ENCODE measurements at places on chromosomes 6 and 20. TPM values are rescaled to one million over a fixed set of nuclear protein-coding genes. Genes with fewer than 3 reads are reported as not detected.

GRCh38 chr20:6882561-6883291 lies 115.2 kb downstream of the BMP2 start:
- peak; percentile 64 for DNase-seq

DNA sequence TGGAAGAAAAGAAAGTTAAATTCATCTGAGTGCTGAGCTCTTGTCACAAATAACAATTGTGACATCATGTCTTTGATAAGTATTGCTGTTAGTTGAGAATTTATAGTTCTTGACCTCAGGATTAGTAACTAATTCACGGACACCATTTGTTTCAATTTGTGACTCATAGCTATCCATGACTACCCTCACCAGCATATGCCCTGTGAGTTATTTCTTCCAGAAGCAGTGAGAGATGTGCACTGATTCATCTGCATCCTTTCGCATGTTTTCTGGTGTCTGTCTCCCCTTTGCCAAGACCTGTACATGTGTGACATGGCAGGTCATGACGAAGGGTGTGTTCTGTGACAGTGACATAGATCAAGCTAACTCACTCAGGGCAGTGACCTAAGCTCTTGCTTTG lies 86.9 kb downstream of the SOBP start:
- DNase-seq, result no peak

DNA sequence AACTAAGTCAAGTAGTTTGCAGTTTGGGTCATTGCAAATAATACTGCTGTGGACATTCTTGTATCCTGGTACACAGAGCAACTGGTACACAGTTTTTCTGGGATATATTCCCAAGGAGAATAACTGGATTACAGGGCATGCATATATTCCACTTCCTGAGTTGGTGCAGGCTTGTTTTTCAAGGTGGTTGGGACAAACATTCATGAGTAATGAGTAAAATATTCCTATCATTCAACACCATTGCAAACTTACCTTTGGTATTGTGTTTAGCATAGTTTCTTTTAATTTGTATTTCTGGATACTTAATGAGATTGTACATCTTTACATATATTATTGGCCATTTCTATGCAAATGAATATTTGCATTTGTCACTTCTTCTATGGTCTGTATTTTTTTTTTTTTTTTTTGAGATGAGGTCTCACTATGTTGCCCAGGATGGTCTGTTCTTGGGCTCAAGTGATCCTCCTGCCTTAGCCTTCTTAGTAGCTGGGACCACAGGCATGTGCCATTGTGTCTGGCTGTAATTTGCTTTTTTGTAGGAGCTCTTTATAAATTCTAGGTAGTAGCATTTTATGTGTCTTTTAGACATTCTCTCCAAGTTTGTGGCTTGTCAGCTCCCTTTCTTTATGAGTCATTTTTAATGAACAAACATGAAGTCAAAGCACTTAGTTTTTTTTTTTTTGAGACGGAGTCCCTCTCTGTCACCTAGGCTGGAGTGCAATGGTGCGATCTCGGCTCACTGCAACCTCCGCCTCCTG lies 158.7 kb downstream of the SOX4 start:
- no peak for DNase-seq

- no peak for DNase-seq
Observed at GRCh38 chr6:111658462-111659154, 52.9 kb upstream of the TRAF3IP2 start.

DNA sequence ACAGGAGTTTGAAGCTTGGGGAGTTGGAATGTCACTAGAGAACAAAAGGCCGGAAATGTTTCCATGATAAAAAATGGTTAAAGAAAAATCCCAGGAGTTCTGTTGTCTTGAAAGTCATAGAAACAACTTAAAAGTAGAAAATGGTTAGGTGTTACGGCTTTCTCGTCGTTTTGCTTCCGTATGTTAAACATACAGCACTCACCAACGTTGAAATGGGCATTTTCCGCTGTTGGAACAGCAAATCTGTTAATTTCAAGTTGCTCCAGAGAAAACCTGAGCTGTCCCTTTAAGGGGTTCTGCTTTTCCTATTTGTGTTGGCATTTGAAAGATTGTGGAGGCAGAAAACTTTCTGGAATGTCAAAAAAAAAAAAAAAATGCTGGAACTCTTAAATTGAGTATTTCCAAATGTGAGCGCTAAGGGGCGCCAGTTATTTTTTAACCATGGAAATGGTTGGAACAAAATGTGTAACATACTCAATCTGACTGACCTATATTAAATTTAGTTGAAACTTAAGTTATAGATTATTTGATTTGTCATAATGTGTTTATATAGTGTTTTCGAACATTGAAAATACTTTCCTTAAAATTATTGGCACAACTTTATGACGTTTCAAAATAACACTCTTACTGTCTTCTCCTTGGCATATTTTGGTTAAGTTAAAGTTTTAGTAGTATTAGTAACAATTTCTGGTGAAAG lies 2.2 kb downstream of the QKI start:
- no peak for DNase-seq

- DNase-seq, result no peak
Observed at GRCh38 chr20:36997121-36997520, 45.6 kb upstream of the SAMHD1 start.

DNA sequence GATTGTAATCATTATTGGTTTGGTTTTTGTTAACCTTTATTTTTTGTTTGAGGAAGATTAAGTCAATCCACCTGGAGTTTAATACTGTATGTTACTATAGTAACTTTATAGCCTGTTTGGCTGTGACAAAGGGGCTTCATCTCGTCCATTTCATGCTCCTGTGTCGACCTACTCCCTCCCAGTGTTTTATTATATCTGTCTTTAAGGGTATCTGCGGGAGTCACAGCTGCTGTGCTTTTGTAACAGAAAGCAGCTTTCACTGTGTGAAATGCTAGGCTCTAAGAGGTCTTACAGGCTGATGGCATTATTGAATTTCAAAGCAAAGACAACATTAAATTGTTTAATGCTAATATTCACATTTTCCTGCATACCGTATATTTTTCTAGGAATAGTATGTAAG lies 698.0 kb upstream of the POU3F2 start:
- DNase-seq, result no peak

GRCh38 chr6:106520711-106521401 lies 108.4 kb downstream of the RTN4IP1 start:
- DNase-seq, result no peak

GRCh38 chr6:54737247-54737646 lies 109.3 kb upstream of the FAM83B start:
- no peak for DNase-seq

DNA sequence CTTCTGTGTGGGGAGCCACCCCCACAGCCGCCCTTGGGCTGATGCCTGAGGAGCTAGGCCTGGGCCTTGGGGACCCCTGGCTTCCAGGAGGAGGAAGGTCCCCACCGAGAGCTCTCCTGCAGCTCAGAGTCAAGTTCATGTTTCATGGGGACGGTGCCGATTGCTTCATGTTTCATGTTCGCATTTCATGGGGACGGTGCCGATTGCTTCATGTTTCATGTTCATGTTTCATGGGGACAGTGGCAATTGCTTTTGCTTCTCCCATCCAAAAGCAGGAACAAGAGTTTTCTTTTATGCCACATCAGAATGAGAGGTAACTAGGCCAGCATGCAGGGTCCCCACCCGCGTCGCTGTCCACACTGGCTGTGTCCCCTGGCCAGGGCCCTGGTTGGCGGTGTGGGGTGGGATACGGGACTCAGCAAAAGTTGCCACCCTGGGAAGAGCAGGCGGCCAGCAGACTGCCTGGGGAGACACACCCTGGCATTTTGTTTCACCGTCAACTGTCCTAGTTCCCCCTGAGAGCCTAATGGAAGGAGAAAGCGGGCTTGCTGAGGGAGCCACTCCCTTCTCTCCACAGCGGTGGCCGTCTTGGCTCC lies 46.0 kb downstream of the DACT2 start:
- no peak for DNase-seq

- no peak for DNase-seq
Observed at GRCh38 chr20:17992224-17992637, 23.4 kb downstream of the MGME1 start.

DNA sequence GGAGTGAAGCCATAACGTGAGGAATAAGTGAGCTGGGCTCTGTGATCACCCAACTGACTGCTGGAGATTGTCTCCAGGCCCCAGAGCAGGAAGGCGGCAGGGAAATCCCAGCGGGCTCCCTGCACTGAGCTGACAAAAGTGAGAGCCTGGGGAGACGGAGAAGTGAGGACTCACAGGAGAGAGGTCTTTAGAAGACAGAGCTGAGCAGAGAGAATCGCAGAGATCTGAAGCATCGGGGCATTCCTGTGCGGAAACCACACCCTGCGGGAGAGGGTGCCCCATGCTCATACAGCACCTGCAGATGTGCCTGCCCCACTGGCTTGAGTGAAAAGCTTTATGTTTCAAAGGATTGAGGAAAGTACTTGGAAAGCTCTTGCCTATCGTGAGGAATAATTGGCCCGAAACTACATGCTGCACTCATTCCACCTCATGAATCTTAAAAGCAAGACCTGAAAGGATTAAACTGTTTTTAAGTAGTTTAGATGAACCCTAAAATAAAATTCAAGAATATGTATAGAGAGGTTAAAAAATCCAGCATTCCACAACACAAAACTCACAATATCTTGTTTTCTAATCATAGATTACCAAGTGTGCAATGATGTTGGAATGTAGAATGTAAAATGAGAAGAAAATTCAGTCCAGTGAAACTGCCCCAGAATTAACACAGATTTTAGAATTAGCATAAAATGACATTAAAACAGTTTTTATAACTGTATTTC lies 17.7 kb upstream of the THBS2 start:
- DNase-seq, result peak; percentile 24

- DNase-seq, result no peak
Observed at GRCh38 chr20:53647286-53647821, 53.7 kb upstream of the ZNF217 start.

DNA sequence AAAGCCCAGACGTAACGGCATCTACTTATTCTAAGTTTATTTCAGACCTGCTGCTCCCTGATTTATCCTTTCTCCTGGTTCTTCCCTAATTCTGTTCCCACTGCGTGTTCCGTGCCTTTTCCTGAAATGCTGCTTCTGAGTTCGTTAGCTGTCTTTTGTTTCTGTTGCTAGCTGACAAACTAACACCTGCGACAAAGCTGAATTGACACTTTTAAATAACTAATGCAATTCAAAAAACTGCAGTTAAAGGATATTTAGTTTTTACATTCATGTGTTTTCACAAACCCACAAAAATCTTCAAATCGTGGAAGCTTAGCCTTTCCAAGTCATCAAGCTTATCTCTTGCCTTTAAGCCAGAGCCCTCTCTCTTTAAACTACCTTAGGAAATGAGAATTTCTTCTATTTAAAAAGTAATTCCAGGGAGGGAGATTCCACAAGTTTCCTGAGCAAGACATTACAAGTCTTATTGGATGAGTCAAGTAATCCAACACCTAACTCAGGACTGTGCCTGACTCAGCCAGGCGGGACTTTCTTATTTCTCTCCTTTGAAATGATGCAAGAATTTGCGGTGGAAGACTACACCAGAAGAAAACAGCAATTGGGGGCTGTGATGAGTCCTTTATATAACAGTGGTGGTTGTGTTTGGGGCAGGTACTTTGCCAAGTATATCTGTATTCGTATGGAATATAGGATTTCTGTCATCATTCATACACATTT lies 6.3 kb downstream of the ADTRP start:
- DNase-seq, result no peak

GRCh38 chr6:4861564-4861963 lies 85.4 kb downstream of the CDYL start:
- DNase-seq, result no peak

DNA sequence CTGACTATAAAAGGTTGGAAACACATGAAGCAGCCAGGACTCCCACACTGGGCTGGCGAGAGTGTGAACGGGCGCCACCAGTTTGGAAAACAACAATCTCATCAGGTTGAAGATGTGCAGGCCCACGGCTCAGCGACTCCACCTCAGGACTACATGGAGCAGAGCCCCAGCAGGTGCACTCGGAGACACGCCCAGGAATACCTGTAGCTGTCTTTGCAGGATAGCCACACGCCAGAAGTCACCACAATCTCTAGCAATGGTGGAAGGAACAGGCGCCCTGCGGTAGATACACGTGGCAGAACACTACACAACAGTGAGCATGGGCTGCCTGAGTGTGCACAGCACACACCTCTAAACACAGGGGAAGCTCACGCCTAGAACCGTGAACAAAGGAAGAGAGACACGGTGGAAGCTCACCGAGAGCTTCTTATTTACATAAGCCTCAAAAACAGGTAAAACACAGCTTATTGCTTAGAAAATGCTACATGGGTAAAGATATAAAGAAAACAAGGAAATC lies 28.7 kb upstream of the RPS6KA2 start:
- no peak for DNase-seq

GRCh38 chr6:39266782-39267355 lies 37.6 kb upstream of the KCNK5 start:
- no peak for DNase-seq

DNA sequence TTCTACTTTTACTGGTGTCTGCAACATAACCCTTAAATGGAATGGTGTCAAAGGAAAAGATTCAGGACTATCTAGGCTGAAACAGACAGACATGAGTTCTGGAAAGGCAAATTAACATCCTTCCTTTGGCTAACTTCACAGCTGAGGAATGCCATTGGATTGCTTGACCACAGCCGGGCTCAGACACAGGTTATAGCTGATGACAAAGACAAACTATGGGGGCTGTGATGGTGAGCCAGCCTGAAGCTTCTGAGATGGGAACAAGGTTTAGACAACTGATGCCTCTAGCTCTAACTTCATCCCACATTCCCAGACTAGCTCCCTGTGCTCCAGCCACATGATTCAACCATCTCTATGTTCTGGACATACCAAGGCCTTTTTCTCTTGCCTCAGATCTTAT lies 15.3 kb downstream of the POLR1C start:
- no peak for DNase-seq

GRCh38 chr6:18302561-18303439 lies 38.5 kb upstream of the DEK start:
- peak; percentile 13 for DNase-seq

- no peak for DNase-seq
Observed at GRCh38 chr6:97473979-97474378, 191.0 kb upstream of the MMS22L start.

DNA sequence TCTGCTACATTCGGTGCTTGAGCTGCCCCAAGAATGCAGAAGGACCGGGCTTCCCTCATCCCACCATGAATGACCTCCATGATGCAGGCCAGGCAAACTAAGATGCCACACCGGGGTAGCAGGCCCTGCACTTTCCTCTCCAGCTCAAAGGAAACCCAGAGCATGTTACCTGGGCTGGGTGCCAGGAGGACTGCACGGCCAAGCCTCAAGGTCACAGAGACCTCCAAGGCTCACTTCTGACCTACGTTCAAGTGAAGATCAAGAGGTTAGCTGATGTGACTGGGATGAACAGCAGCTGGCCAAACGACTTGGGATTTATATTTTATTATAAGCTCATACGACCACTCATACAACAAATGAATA lies 501.8 kb downstream of the CD83 start:
- no peak for DNase-seq

MDC1 gene
- total RNA-seq, result 16.8 TPM

GLP1R gene
- total RNA-seq, result 0.61 TPM

PPP1R18 gene
- 14.5 TPM for total RNA-seq

KCNS1 gene
- total RNA-seq, result 6.4 TPM

TOX2 gene
- 1.2 TPM for total RNA-seq

AAR2 gene
- 27.4 TPM for total RNA-seq

HRH3 gene
- total RNA-seq, result 0.66 TPM

PHACTR1 gene
- total RNA-seq, result 18.1 TPM

SLC52A3 gene
- 1.0 TPM for total RNA-seq

SEMG1 gene
- total RNA-seq, result not detected

OLIG3 gene
- 1.1 TPM for total RNA-seq

TCP11 gene
- 0.30 TPM for total RNA-seq
